Fibroblast of skin of right quadriceps (primary cell): ENCODE measurements at places on chromosomes 13 and 19.

GRCh38 chr13:30763786-30764413 is 28.6 kb downstream of the ALOX5AP start:
- peak; percentile 28 for DNase-seq

DNA sequence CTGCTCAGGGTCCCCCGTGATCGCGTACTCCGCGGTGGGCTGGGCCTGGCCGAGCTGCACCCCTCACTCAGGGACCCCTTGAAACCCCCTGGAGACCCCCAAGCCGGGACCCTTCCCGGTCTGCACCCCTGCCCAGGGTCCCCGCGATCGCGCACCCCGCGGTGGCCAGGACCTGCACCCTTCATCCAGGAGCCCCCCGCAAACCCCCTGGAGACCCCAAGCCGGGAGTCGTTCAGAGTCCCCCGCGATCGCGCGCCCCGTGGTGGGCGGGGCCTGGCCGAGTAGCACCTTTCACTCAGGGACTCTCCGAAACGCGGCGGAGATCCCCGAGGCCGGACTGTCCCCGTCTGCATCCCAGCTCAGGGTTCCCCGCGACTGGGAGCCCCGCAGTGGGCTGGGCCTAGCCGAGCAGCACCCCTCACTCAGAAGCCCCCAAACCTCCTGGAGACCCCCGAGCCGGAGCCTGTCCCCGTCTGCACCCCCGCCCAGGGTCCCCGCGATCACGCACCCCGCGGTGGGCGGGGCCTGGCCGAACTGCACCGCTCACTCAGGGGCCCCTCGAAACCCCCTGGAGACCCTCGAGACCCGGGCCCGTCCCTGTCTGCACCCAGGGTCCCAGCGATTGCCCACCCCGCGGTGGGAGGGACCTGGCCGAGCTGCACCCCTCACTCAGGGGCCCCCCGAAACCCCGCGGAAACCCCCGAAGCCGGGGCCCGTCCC is 748 bp downstream of the LMNB2 start:
- no peak for DNase-seq

- no peak for DNase-seq
Observed at GRCh38 chr19:20289186-20289585, 122.2 kb downstream of the ZNF486 start.

DNA sequence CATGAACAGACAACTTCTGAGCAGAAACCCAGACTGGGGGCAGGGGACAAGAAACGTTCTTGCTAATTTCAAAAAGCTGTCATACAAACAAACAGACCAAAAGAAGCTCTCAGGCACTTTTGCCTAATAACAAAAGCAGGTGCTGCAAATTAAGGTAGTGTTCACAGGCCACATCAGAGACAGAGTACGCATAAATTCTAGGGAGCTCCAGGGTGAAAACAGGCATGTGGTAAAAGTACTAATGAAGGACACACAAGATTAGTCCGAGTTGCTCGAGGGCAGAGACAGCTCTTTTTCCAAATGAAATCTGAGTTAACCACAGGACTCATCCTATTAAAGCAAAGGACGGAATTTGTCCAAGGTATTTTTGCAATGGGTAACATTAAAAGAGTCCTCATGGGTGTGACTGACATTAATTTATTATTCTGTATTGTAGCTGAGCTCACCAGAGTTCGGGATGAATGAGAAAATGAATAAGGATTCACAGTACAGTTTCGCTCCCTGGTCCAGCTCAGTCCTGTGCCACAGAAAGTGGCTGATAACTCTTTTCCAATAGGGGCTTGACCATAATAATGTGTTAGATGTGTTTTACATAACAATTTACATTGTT is 197.3 kb downstream of the LHFPL6 start:
- DNase-seq: no peak

GRCh38 chr13:22451327-22451741 is 729.4 kb upstream of the SGCG start:
- DNase-seq: no peak
